ENCODE measurements at places on chromosomes 4 and X.
A peak's percentile ranks its signal among the peaks of the same experiment; 100 is the strongest.

- peak; percentile 56 for DNase-seq
Measured at GRCh38 chr4:184375027-184375426, 99.3 kb downstream of the IRF2 start.

- DNase-seq = no peak
Measured at GRCh38 chrX:156001001-156001666, 3.6 kb downstream of the IL9R start.

DNA sequence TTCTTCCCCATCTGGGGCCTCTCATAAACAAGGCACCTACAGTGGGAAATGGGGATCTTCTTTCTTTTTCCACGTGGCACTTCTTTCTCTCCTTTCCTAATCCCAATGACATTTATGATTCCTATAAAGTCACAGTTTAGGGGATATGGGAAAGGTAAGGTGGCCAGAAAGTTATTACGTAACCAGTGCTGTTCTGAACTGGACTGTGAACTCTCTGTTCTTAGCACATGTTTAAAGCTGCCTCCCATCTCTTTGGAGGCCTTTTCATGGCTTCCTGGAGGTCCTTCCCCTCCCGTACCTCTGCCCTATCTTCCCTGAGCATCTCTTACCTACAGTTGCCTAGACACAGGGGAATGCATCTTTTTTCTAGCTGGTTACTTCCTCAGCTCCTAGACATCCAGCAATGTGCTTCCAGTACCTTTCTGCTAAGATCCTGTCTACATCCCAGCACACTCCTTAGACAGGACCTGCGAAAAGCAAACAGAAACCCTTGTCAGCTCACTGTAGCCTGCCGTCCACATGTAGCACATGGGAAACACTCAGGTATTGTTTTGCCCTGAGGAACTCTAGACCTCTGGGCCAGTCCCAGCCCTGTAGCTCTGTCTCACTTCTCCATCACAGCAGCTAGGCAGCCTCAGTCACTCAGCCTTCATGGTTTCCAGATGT, 195.4 kb downstream of the NWD2 start:
- no peak for DNase-seq

DNA sequence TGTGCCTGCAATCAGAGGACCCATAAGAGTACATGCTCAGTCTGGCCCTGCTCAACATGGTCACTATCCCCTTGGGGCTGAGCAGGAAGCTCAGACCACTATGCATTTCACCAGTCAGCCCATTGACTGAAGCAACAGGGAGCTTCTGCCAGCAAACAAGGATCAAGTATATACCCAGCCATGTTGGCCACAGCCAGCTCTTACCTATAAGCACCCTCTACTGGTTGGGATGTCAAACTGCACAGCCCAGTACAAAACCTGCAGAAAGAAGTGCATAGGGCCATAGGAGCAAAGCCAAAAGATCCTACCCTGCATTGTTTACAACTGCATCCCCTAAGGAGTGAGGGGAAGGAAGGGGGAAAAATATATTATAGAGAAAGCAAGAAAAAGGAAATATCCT, 214.4 kb upstream of the CPEB2 start:
- peak; percentile 9 for DNase-seq

GRCh38 chr4:84470204-84470785, 28.8 kb downstream of the NKX6-1 start:
- no peak for DNase-seq

GRCh38 chrX:42075032-42075431, 151.7 kb upstream of the CASK start:
- no peak for DNase-seq

DNA sequence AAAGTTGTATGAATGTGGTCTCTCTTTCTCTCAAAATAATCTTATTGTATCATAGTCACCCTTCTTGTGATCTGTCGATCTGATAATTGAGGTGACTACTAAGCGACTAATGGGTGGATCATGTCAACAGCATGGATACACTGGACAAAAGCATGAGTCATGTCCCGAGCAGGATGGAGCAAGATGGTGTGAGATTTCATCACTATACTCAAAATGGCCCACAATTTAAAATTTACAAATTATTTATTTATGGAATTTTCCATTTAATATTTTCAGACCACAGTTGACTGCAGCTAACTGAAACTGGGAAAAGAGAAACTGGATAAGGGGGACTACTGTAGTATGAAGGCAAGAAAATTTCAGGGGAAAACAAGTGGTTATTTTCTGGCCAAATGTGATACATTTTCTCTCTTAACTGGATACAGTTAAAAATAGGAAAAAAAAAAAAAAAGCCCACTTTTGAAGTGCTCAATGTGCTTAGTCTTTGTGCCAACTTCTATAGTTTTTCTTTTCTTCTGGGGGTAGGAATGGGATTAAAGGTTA, 25.3 kb downstream of the FAM241A start:
- DNase-seq = peak; percentile 94

DNA sequence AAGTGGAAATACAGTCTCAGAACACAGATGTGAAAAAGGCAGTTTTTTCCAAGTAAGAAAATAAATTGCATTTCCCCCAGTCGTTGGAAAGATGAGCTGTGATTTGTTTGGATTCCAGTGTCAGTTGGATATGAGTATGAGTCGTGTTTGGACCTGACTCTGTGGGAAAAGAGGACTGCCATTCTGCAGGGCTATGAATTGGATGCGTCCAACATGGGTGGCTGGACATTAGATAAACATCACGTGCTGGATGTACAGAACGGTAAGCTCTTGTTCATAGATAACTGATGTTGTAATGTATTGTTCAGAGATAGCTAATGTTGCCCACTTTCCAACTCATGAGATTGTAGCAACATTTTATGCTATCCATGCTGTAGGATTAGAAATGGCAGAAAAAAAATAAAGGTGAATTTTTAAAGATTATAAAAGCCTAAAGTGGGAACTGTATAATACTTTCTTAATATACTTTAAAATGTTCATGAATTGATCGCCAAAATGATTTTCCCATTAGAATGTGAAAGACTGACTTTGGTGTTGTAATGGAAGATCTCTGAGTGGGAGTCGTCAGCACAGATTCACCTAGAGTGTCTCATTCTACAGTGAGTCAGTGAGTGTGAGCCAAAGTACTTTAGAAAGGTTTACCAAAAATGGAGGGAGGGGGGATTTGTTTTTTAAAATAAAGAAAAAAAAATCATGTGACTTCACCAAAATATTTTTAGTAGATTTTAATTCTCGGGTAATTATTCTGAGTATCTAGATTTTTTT, 178.7 kb downstream of the DCTD start:
- DNase-seq = peak; percentile 51

DNA sequence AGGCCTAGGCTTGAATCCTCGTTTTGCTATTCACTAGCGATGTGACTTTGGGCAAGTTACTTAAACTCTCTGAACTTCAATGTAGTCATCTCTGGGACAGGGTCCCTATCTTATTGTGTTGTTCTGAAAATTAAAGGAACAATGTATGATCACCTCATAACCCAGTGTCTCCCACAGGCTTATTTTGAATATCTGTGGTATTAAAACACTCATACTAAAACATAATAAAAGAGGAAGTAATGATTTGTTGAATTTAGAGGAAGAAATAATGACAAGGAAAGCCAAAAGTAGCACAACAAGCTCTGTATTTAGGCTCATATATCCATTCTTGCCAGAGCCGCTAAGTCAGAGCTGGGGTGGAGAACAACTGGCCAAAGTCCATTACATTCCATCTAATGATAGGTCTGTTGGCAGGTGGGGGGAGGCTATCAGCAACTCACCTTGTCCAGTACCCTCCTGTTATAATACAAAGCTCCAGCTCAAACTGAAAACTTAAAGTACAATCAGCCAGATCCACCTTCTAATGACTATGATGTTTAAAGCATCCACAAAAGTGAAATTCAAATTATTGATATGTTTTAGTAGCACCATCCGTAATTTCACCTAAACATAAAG, 64.5 kb upstream of the LSM6 start:
- DNase-seq = no peak

- DNase-seq = no peak
Measured at GRCh38 chr4:76644831-76645485, 209.9 kb downstream of the SHROOM3 start.

GRCh38 chrX:132740316-132741123, 217.9 kb downstream of the HS6ST2 start:
- no peak for DNase-seq

DNA sequence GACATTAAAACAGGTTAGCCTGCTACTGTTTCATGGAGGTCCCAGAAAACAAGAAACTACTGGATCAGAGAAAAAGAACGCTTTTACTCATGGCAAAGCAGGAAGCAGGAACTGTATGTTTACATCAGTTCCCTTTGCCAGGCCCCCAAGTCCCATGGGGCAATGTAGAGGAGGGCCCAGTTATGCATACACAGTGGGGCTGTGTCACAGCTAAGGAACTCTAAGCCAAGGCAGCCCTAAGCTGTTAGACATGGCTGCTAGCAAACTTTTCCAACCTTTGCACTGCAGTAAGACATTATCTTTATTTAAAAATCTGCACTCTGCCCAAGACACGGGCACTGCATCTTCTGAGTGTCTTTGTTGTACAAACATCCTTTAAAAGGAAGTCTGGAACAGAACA, 975.8 kb downstream of the C4orf33 start:
- peak; percentile 12 for DNase-seq

- no peak for DNase-seq
Measured at GRCh38 chr4:140703463-140703862, 52.7 kb downstream of the TBC1D9 start.

- no peak for DNase-seq
Measured at GRCh38 chrX:119694601-119695534, 1.9 kb upstream of the SEPTIN6 start.

- DNase-seq = no peak
Measured at GRCh38 chrX:68842351-68842750, 13.5 kb downstream of the EFNB1 start.

GRCh38 chrX:48677516-48677915, 6.1 kb upstream of the WAS start:
- DNase-seq = no peak

GRCh38 chr4:5446595-5447226, 261.6 kb downstream of the EVC2 start:
- DNase-seq = no peak

- DNase-seq = no peak
Measured at GRCh38 chr4:25926462-25926861, 12.4 kb downstream of the SMIM20 start.

DNA sequence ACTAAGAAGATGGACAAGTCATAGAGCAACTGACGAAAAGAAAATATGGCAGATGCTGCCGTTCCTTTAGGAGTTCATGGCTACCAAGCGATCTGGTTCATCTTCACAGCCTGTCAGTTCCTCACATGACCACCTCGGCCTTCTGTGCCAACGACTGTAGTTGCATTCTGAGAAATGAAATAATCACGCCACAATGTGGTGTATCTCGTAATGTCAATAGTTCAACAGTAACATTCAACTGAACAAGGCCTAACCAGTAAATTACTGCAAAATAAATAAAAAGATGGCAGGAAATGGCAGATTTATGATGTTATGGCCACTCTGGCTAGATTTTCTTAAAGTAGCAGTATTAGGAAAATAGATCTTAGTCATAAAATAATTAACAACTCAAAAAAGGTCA, 4.4 kb downstream of the GPRIN3 start:
- no peak for DNase-seq

DNA sequence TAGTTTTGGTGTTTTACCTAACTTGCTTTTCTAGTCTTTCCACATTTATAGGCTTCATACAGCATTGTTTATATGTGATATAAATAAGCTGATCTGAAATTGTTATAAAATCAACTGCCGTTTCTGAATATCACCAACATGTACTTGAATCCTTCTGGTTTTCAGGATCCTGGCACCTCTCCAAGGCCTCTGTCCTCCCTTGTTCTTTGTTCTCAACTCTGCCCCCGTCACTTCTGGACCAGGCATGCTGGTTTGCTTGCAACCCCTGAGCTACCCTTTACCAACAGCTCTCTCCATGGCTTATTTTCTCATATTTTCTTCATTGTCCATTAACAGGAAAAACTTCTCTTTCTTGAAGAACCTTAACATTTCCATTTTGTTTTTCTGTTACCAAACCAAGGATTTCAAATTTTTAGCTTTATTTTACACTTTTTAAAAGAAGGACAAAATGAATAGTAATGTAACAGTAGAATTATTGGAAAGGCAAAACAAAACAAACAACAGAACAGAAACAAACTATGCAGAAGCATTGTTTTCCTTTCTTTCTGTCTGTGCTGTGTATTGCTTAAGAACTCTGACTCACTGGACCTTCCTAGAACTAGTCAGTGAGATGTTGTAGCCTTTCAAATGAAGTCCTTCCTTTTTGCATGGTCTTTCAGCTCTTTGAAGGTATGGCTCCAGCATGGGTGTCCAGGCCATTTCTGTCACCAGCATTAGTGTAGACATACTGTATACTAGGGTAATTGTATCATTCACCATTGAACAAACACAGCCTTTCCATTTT, 44.8 kb downstream of the BANK1 start:
- DNase-seq = peak; percentile 33

DNA sequence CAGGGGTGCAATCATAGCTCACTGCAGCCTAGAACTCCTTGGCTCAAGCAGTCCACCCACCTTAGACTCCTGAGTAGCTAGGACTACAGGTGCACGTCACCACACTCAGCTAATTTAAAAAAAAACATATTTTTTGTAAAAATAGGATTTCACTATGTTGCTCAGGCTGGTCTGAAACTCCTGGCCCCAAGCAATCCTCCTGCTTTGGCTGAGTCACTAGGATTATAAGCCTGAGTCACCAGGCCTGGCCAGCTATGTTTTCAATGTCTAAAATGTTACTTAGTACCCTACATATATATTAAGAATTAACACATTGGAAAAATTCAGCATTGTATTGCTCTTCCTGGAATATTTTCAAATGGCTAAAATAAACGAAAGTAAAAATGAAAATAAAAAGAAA, 37.5 kb downstream of the PNPLA4 start:
- DNase-seq = peak; percentile 2

GRCh38 chr4:145333786-145334185, 147.9 kb upstream of the SMAD1 start:
- no peak for DNase-seq

- peak; percentile 27 for DNase-seq
Measured at GRCh38 chr4:84530454-84530853, 31.4 kb upstream of the NKX6-1 start.

GRCh38 chrX:153576961-153577360, 22.0 kb downstream of the CCNQ start:
- no peak for DNase-seq

- DNase-seq = peak; percentile 9
Measured at GRCh38 chr4:169744601-169745000, 13.1 kb downstream of the HPF1 start.

DNA sequence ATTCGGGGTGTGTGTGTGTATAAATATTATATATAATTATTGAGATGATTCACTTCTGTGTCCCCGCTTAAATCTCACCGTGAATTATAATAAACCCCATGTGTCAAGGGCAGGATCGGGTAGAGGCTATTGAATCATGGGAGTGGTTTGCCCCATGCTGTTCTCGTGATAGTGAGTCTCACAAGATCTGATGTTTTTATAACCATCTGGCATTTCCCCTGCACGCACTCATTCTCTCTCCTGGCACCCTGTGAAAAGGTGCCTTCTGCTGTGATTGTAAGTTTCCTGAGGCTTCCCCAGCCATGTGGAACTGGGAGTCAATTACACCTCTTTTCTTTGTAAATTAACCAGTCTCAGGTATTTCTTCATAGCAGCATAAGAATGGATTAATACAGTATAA, 851.4 kb upstream of the AGA start:
- DNase-seq = no peak
